ENCODE measurements at places on chromosomes 4 and X.

GRCh38 chrX:153902385-153902784, 2.1 kb upstream of the AVPR2 start:
- DNase-seq, result no peak

DNA sequence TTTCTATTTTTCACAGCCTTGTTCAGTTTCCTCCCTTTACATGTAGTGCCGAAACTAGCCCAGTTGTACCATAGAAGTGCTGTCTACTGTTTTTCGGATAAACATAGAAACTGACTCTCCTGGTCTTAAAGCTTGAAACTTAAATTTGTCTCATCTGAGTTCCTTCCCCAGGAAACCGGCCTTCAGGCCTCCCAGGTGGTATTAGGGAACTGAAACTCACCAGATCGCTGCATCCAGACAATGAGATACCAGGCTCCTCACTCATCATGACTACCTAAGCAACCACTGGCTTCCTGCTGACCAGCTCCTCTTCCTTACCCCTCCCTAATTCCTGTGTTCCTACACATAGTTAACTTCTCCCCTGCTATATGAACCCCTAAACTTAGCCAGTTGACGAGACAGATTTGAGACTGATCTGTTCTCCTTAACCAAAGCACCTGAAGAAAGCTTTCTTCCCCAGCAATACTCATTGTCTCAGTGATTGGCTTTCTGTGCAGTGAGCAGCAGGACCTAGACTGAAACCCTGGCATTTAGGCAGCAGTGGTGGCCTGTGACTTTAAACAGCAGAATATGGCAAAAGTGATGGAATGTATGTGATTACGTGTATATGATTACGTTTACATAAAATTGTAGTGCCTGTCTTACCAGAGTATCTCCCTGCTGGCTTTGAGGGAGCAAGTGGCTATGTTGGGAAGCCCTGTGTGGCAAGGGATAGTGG, 959.1 kb upstream of the LCORL start:
- DNase-seq, result no peak

DNA sequence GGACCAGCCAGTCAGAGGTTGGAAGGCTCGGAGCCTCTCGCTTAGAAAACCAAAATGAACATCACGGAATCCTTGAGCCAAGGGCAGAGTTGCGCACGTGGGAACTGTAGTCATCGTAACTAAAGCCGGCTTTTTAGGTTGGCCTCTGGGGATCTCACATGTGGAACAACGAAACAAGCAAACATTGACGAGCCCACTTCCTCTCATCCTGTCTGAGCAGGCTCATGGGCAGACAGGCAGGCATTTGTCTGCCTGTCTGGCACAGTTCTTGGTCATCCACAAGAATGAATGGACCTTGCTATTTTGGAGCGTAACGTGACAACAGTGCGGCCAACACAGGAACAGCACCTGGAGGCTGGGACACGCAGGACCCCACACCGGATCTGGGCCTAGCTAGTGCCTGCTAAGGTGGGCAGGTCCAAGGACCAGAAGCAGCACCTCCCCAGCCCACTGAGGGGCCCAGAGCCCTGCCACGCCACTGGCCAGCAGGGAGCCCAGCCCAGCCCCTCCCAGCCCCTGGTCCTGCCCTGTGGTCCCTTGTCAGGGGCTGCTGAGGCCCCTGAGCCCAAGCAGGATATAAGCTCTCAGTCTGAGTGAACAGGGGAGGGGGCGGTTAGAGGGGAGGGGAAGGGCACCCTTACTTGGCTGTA, 9.2 kb upstream of the TREX2 start:
- DNase-seq, result no peak

DNA sequence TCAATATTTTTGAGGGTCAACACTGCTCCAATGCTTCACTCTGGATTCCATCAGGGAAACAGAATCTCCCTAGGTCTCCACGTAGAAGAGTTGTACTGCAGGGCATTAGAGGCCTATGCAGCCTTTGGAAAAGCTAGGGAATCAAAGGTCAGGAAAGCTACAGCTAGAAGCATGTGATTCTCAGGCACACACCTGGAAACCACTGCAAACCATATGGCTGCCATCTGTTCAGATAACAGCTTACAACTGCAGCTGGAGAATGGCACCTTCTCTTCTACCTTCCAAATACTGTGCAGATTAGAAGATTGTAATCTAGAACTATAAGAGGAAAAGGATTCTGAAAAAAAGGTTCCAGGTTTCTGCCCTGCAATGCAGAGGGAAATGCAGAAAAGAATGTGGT, 60.6 kb downstream of the BTC start:
- no peak for DNase-seq
